ENCODE measurements at places on chromosomes 12 and 14.

DNA sequence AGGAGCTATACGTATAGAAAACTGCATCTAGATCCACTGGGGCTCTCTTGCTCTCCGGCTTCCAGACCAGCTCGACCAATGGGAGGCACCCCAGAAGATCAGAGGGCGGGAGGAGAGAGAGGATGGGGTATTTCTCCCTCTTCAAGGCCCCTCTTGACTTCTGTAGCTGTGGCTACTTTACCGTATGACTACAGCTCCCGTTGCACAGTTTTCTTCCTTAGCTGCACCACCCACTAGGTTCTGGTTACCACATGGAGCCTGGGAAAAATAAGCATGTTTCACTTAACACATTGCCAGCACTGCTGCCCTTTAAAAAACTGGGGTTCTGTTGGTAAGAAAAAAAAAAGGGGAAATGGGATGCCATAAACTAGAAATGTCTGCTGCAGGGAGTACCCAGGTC is 214.4 kb downstream of the TBX5 start:
- DNase-seq, result no peak

DNA sequence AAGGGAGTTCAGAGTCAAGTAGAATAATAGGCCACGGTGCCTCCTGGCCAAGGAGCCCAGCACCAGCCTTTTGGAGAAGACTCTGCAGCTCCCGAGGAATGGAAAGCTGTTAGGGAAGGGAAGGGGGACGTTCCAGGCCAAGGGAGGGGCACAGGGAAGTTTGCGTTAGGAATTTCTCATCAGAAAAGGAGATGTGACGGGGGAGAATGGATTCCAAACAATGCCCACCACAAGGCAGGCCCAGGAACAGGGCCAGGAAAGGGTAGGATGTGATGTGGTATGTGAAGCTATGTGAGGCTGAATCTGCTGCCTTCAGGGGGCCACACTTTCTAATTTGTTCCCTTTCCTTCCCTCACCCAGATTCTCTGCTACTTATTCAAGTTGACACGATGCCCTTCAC is 46.0 kb downstream of the DGLUCY start:
- DNase-seq, result no peak

GRCh38 chr12:50065726-50066310 is 8.4 kb downstream of the ASIC1 start:
- DNase-seq, result no peak

DNA sequence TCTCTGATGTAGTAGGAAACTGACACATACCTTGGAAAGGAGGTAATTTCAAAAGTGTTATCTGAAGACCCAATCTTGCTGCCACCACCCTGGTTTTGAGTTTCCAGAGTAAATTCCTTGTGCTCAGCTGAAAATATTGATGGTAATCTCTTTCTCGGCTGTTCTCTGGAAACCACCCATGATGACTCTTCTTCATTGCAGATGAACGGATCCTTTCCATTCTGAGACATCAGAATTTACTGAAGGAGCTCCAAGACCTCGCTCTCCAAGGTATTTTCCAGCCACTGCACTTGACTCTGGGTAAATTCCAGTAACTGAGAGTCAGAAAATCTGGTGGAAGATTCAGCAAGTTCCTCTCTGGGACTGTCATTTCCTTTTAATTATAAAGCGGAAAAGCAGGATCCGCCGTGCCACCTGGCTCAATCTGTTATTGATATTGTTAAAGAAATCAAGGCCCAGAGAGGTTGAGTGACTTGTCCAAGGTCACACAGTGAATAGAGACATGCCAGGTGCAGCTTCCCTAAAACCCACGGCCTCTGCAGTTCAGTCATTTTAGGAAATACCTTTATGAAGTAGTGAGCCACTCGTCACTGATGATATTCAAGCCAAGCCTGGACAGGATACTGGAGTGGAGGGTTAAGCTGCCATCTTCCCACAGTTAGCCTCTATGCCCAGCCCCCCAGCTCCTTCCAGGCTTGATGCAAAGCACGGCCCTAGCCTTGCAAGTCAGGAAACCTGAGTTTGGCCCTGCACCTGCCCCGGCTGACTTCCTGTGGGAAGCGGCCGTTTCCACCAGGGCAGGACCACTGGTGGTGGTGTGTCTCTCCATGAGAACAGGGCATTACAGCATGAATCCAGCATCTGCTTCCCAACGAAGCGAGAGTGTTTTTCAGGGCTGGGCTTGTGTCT is 4.7 kb downstream of the CHGA start:
- no peak for DNase-seq

DNA sequence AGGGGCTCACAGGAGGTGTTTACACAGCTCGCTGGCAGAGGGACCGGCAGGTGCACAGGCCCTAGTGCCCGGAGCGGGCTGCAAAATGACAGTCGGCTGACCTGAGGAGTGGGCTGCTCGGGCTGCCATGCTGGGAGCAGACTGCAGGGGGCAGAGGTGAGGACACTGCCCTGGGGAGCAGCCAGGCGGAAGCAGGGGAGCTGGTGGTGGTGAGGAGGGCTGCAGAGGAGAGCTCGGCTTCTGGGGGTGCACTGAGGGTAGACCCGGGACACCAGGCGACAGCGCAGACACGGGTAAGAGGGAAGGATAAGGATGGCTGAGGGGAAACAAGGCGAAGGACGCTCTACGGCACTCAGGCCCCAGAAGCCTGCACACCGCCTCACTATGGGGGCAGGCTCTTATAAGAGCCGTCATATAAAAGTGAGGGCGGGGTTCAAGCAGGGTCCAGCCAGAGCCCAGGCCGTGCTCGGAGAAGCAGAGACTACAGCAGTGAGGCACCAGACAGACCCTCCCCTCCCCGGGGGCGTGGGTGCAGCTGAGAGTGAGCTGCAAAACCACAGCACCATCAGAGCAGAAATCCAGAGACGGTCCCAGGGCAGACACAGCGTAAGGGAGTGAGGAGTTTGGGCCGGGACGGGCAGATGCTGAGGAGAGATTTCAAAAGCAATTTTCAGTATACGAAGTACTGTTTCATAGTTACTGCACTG is 62.5 kb downstream of the CCDC88C start:
- peak; percentile 67 for DNase-seq

- no peak for DNase-seq
These were observed 92.5 kb downstream of the GPHN start for GRCh38 chr14:66600416-66600815.

- no peak for DNase-seq
These were observed 57.0 kb downstream of the NT5DC3 start for GRCh38 chr12:103783744-103784664.

DNA sequence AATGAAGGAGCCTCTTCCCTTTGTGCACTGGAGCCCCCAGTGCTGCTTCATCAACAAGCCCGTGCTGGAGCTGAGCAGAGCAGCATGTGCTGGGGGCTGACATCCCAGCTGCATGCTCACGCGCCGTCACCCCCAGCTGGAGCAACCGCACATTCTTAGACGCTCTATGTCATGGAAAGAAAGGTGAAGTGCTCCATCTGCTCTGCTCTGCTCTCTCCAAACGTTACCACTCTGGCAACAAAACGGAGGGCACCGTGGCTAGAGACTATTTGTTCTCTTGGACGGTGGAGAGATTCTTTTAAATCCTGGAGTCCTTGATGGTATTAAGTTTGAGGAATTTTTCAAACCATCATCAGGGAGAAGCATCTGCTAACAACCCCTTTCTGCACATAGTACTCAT is 208.4 kb downstream of the C12orf75 start:
- no peak for DNase-seq

DNA sequence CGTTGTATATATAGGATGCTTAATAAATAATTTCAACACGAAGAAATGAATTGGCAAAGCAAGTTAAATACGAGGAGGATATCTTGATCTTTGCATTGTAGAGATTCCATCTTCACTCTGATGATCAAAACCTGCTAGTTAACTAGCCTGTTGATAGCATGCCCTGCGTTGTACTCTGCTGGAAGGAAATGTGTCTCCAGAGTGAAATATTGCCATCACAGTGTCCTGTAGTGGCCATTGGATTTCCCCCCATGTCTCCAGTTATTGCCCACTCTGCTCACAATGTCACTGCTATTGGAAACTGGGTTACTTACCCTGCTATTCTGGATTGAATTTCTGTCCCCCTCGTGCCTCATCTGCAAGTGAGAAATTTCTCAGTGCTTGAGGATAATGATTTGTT is 109.6 kb downstream of the PLEKHA5 start:
- DNase-seq, result no peak

GRCh38 chr14:96649327-96649601 is 147.1 kb downstream of the PAPOLA start:
- no peak for DNase-seq

DNA sequence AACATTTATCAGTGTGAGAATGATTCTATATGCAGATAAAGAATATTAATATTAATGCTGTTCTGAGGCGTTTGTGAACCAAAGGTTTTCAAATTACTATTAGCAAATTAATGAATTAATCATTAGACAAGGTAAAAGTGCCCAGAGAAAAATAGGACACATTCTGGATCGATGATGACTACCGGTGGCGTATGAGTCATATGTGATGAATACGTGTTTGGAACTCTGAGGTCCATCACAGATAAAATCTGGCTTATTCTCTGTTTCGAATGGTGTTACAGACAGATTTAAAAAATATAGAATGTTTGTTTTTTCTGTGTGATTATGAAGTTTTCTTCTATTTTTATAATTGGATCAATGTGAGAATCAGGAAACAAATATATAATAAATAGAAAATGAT is 79.2 kb upstream of the RTL1 start:
- DNase-seq, result no peak

DNA sequence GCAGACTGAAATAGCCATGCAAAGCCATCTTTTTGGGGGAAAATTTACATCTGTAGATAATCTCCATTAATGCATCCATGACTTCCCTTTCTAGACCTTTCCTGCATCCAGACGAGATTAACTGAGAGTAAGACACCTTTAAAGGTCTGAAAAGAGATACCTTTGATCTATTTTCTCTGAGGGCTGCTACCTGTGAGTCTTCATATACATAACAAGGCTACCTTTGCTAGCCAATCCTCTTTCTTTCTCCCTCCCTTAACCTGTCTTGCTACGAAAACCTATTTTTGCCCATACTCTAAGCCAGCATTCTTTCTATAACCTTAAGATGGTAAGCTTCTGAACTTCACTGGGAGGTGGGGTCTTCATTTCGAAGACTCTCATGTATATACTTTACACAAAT is 908.5 kb upstream of the FBXO33 start:
- no peak for DNase-seq

GRCh38 chr12:45697371-45697770 is 32.1 kb upstream of the ARID2 start:
- DNase-seq, result no peak

GRCh38 chr12:117342682-117343081 is 18.7 kb downstream of the NOS1 start:
- no peak for DNase-seq

- DNase-seq, result no peak
These were observed 177.9 kb upstream of the NUDT4 start for GRCh38 chr12:93199831-93200236.

DNA sequence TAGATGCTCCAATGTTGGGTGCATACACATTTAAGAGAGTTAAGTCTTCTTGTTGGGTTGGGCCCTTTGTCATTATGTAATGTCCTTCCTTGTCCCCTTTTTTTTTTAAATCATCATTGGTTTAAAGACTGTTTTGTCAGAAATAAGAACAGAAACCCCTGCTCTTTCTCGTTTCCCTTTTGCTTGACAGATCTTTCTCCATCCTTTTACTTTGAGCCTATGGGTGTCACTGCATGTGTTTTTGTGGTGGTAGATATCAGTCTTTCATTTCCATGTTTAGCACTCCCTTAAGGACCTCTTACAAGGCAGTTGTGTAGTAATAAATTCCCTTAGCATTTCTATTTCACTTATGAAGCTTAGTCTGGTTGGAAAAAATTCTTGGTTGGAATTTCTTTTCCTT is 47.4 kb downstream of the RTN1 start:
- no peak for DNase-seq

- DNase-seq, result no peak
These were observed 4.5 kb upstream of the BCL11B start for GRCh38 chr14:99276482-99276881.

DNA sequence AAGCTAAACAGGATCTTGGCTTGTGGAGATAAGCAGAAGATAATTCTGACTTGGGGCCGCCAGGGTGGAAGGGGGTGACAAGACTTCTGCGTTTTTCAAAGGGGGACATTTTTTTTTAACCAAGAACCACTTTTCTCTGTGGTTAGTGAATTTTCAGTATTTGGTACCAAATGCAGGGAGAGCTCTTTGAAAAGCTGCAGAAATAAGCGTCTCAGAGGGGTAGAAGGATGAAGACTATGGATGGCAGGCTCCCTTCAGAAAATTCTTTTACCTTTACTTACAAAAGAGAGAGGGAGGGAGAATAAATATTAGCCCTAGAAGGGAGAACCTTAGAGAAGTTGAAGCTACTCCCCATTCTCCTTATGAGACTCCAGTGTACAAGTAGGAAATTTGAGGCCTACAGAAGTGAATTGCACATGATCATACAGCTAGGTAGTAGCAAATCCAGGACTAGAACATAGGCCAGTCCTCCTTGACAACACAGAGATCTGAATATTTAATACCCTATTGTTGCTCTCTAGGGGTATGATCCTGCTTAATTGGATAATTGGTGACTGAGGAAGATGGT is 840 bp downstream of the MRPL52 start:
- no peak for DNase-seq

GRCh38 chr12:19946550-19946949 is 421.8 kb upstream of the PDE3A start:
- DNase-seq, result no peak

DNA sequence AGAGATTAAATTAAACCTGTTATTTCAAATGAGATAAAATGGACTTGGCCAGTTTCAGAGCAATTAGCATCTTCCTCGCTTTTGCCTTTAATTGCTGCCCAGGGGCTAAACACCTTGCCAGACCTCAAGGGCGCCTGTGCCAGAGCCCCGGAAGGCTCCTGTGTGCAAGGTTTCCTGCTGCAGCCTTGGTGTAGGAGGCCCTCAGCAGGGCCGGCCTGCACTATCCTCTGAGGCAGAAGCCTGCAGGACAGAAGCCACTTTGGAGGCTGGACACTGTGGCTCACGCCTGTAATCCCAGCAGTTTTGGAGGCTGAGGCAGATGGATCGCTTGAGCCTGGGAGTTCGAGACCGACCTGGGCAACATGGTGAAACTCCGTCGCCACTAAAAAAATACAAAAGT is 150.4 kb downstream of the CALM1 start:
- DNase-seq, result no peak
